ENCODE measurements at places on chromosomes 11 and 22. TPM values are rescaled to one million over a fixed set of nuclear protein-coding genes. Genes with fewer than 3 reads are reported as not detected.

KCNJ11 gene
- polyA plus RNA-seq: 0.31 TPM

GRCh38 chr22:46604306-46604690 lies 15.9 kb upstream of the GRAMD4 start:
- DNase-seq: no peak

SYT12 gene
- polyA plus RNA-seq: 0.05 TPM

MUC6 gene
- polyA plus RNA-seq: 0.06 TPM

DNA sequence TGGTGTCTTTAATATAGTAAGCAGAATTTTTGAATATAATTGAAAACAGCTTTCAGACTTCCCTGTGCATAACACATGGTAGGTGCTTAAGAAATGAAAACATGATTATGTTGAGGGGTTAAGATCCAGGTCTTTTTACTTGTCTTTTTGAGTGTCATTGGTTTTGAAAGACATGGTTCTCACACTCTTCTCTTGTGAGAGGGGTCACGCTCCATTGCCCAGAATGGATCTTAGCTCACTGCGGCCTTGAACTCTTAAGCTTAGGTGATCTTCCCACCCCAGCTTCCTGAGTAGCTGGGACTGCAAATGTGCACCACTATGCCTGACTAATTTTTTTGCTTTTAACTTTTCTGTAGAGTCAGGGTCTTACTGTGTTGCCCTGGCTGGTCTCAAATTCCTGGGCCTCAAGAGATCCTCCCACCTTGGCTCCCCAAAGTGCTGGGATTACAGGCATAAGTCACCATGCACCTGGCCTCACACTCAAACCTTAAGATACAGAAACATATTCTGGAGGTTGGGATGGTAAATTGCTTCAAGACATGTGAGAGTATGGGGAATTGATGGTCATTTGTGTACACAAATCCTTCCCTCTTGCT lies 1.4 kb downstream of the SPCS2 start:
- DNase-seq: no peak

DNA sequence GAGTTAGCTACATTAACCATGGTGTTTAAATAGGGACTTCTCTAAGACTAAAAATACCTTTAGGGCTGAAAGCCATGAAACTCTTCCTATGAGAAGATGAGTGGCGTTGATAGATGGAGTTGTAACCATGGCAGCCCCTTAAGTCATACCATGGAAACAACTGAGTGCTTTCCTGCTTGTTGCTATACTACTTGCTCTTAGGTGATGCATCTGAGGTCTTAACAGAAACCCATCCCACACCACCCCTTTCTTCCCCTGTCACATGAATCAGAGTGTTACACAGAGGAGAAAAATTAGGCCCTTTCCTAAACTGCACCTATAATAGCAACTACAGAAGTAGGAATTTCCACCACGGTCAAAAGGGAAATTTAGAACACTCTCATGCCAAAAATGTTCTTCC lies 64.3 kb upstream of the ZC3H12C start:
- DNase-seq: no peak

Data from ovary (tissue), 10 donors.